ENCODE measurements at places on chromosomes 2 and 18.

DNA sequence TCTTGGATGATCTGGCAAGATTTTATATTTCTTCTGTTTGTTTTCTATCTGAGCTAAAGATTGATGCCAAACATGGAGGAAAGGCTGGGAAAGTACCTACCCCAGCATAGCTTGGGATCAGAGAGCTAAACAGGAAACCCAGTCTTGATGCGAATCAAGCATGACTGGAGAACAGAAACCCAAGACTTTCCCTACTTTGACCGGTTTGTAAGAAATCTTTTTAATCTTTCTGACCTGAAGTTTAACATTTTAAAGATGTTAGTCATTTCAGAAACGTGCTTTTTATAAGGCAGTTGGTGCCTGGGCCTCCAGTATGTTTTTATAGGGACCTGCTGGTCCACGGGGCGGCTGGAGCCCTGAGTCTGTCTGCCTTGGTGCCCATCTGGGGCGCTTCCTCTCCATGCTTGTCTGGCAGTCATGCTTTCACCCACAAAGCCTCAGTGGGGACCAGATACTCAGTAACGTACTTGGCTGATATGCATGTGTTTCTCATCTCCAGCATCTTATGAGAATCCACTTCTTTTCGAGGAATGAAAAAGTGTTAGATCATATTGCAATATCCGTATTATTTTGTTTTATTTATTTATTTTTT lies 266.5 kb downstream of the PTGR3 start:
- no peak for DNase-seq

DNA sequence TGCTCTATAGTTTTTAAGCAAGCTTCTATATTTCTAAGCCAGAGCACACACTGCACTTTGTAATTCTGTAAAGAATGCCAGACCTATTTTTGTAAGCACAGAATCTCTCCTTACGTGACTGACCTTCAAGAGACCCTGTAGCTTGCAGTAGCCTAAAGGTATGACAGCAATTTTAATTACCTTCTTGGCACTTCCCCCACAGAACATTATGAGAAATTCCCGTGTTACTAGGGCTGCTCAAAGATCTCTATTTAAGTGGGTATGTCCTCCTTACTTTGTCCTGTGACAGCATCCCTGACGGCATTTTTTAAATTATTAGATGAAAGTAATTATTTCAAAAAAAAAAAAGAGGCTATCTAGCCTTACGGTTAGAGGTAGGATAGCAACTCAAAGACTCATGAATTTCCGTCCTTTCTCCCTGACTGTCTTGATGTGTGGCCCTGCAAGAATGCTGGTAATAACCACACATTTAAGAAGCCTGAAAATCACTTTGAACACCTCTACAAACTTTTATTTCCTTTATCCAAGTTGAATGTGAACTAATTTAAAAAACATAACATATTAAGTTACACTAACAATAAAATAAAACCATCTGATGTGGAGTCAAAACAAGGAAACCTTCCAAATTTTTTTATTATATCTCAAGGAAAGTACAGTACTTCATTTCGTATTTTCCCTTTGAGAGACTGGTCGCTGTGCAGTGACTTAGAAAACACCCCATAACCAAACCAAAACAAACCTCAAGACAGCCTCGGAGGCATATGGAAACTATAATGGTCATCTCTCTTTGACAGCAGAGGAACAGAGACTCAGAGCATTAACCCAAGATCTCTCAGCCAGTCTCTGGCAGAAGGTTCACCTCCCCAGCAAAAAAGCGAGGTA lies 54.9 kb downstream of the THUMPD2 start:
- no peak for DNase-seq

GRCh38 chr2:233084488-233084887 lies 24.3 kb downstream of the INPP5D start:
- DNase-seq: no peak

GRCh38 chr2:11103984-11104793 lies 51.1 kb upstream of the SLC66A3 start:
- DNase-seq: no peak

GRCh38 chr2:193793914-193794313 lies 1599.2 kb upstream of the TMEFF2 start:
- DNase-seq: no peak

GRCh38 chr2:176819306-176819705 lies 393.3 kb upstream of the HNRNPA3 start:
- DNase-seq: no peak

DNA sequence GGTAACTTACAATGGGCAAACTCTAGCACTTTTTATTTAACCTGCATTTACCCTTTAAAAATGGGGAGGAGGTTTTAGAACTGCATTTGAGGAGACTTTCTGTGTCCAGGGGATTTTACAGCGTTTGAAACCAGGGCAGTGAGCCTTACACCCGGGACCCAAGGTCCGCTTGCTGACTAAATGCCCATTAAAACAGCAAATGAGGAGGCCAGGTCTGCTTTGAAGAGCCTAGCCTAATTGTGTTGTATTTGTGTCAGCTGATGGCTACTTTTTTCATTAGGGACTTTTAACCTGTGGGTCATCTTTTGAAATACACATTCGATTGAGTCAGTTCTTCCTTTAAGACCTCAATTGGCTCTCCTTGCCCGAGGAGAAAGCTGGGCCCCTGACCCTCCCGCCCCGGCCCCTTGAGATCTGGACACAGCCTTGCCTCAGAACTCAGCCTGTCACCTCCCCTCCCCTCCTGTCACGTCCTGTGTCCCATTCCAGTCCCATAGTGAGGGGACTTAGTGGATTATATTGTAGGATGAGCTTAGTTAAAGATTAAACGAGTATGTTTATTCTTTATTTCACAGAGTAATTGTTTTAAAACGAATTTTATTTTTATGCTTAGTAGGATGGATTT lies 69.0 kb downstream of the KLHL29 start:
- DNase-seq: no peak

GRCh38 chr18:72822202-72822601 lies 45.6 kb downstream of the NETO1 start:
- DNase-seq: no peak

DNA sequence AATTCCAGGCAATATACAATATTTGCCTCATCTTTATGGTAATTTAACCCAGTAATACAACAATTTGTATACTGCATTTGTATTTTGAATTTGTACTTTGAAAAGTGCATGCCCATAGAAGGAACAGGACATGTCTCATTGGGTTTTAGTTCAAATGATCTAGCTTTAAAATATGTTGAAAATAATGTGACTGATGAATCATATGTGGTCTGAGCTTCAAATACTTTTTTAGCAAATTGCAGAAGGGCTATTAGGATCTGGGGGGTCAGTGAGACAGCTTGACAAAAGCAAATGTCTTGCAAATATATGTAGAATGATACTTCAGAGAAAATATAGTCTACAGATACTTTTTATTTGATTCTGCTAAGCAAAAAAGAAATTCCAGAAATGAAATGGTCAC lies 248.9 kb downstream of the DCC start:
- DNase-seq: no peak

DNA sequence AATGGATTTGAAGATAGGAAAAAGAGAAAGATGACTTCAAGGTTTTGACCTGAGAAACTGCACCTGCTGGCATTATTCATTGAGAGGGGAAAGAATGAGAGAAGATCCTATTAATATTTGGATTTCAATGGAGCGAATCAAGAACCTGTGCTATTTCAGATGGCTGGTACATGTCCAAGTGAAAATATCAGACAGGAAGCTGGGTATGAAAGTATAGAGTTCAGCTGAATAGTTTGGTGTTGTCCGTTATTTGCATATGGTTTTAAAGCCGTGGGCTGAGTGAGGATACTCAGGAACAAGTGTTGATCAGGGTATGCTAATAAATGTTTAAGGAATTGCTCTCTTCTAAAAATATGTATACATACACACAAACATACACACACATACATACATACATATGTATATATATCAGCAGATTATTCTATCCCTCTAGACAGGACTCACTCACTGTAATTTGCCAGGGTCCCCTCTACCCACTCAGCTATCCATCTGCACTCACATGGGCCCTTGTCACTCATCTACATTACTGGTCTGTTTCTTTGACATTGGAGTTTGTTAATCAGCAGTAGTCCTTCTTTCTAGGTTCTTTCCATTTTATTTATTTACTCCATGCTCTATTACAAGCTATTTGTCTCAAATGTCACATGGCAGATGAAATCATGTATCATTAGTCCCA lies 33.9 kb upstream of the IKZF2 start:
- no peak for DNase-seq

GRCh38 chr18:41939326-41939725 lies 15.7 kb upstream of the PIK3C3 start:
- no peak for DNase-seq

Measured in HS-5 (cell line).